Astrocyte of the spinal cord (primary cell): ENCODE measurements at places on chromosomes 12 and 14.

GRCh38 chr12:4190366-4191063 lies 83.0 kb upstream of the CCND2 start:
- no peak for DNase-seq

DNA sequence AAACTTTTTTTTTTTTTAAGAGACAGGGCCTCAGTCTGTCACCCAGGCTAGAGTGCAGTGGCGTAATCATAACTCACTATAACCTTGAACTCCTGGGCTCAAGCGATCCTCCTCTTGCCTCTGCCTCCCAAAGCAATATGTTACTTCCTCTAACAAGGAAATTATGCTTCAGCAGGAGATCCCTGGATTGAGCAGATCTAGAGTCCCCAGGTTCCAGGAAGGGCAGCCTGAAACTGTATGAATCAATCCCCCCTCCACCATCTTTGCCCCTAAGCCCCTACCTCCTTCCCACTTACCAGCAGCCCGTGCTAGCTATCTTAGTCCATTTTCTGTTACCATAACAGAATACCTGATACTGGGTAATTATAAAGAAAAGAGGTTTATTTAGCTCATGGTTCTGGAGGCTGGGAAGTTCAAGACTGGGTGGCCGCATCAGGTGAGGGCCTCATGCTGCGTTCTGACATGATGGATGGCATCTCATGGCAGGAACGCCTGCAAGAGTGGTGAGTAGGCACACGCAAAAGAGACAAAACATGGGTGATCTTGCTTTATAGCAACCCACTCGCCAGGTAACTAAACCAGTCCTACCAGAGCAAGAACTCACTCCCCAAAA lies 5.0 kb downstream of the TAMALIN start:
- no peak for DNase-seq

- no peak for DNase-seq
Measured at GRCh38 chr12:75994069-75994740, 37.4 kb downstream of the PHLDA1 start.

DNA sequence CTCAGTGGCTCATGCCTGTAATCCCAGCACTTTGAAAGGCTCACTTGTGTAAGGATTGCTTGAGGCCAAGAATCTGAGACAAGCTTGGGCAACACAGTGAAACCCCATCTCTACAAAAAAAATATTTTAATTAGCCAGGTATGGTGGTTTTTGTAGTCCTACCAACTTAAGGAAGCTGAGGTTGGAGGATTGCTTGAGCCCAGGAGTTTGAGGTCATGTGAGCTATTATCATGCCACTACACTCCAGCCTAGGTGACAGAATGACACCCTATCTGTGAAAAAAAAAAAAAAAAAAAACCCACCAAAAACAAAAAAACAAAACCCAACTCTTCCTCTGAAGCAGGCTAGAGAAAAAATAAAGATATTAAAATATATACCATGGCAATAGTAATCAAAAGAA lies 41.2 kb downstream of the TMEM116 start:
- DNase-seq: no peak

- peak; percentile 97 for DNase-seq
Measured at GRCh38 chr12:113214895-113215400, 6.3 kb upstream of the TPCN1 start.

DNA sequence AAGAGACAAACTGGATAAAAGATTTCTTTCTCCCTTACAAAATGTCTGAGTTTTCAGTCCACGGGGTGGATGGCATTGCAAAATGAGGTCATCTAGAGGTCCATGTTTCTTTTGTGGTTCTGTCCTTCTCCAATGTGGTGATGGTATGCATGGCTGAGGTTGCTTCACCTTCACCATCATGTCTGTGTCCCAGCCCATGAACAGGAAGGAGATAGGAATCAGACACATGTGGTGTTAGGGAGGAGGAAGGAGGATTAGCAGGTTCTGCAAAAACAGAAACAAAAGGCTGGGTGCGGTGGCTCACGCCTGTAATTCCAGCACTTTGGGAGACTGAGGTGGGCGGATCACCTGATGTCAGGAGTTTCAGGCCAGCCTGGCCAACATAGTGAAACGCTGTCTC lies 11.0 kb upstream of the AEBP2 start:
- DNase-seq: no peak

DNA sequence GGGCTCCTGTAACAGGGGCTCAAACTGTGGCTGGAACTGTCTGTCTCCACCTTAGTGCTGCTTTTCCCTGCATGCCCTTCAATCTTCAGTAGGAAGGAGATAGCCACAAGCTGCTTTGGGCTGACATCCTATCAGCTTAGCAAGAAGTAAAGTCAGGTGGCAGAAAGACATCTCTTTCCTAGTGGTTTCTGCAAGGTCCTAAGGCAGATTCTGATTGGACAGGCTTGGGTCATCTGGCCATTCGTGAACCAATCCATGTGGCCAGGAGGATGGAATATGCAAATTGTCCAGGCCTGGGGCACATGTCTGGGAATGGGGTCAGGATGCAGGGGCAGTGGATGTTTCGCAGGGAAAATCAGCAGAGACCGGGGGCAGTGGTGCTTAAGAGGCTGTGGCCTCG lies 5.2 kb downstream of the RITA1 start:
- peak; percentile 16 for DNase-seq

DNA sequence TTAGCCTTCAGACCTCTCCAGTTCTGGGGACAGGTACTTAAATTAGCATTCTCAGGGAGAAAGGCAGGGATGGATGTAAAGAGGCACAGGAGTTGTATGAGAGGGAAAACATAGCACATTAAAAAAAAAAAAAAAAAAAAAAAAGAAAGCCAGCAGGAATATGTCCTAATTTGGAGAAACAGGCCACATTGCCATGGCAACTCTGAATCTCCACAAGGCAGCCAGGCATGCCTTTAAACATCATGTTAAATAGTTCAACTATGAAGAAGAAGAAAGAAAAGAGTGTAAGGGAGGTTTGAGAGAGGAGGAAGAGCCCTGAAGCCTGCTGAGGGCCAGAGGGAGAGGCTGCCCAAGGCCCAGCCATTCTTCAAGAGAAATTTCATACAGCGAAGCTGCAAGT lies 145.8 kb downstream of the GRIN2B start:
- DNase-seq: no peak

DNA sequence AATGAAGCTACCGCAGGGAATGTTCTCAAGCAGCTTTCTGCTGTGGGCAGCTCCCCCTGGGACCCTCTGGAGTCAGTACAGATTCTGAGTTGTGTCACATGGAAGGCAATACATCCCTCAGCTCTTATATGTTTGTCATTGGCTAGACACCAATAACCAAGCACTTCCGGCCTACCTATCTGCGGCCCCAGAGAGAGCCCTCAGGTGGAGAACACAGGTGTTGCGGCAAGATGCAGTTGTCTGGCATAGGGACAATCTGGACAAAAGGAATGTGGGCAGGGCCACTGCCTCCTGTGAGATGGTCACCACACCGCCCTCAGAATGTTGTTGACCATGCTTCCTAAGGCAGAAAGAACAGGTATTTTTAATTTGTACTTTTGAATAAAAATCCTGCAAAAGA lies 118.7 kb downstream of the BRMS1L start:
- DNase-seq: no peak

GRCh38 chr12:114952573-114953271 lies 268.7 kb upstream of the TBX3 start:
- DNase-seq: peak; percentile 88

GRCh38 chr12:57190037-57190436 lies 26.6 kb upstream of the NXPH4 start:
- peak; percentile 19 for DNase-seq

DNA sequence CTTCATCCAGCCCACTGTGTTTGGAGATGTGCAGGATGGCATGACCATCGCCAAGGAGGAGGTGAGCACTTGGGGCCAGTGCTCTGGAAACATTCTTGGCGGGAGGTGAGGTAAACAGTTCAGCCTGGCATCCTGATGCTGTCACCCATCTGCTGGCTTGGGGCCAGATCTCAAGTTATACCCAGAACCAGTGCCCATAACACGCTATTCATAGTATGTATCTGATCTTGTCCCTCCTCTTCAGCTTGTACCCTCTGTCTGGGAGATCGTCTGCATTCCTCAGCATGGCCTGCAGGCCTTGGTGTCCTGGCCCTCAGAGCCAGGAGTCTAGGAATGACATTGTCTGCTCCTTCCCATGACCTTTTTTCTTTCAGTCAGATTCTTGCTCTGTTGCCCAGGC lies 31.4 kb downstream of the ALDH2 start:
- no peak for DNase-seq

DNA sequence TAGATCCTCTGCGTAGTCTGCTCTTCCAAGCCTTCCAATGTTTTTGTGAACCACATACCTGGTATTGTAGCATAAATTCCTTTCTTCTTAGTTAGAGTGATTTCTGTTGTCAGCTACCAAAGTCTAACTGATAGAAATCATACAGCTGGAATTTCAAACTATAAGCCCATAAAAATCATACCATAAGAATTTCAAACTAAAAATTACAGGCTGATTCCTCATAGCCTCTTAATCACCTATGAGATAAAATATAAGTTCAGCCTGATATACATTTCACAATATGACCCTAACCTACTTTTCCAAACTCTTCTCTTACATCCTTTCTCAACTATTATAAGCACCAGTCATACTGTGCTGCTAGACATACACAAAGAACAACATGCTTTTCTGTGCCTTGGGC lies 64.8 kb downstream of the PTHLH start:
- no peak for DNase-seq

DNA sequence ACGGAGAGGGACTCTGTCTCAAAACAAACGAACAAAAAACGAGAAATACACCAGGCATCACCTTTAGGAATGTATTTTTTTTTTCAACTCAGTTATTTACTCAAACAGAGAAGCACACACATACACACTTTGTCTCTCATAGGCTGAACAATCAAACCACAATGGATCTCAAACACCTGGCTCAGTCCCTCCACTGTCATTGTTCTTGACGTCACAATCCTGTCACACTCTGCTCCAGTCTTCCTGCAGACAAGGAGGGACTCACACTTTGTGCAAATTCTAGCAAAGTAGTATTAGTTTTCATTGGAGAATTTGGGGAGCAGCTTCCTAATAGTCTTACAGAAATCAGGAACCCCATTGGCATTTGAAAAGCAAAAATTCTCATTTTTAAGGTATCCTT lies 727.8 kb downstream of the BCL11B start:
- no peak for DNase-seq

DNA sequence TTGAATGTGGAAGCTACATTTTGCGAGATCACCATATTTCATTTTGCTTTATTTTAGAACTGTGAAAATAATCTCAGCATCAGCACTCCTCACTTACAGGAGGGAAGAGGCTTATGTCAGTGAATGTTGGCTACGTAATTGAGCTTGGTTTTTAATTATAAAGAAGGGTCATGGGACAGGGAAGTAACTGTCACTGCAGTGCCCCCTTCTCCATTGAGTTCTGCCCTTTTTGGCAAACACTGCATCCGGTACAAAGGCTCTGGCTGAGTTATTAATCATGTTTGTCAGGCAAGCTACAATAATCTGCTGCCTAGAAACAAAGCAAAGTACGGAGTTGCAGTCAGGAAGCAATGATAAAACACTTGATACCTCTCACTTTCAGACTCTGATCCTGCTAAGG lies 546.7 kb downstream of the SNAPC1 start:
- DNase-seq: no peak

DNA sequence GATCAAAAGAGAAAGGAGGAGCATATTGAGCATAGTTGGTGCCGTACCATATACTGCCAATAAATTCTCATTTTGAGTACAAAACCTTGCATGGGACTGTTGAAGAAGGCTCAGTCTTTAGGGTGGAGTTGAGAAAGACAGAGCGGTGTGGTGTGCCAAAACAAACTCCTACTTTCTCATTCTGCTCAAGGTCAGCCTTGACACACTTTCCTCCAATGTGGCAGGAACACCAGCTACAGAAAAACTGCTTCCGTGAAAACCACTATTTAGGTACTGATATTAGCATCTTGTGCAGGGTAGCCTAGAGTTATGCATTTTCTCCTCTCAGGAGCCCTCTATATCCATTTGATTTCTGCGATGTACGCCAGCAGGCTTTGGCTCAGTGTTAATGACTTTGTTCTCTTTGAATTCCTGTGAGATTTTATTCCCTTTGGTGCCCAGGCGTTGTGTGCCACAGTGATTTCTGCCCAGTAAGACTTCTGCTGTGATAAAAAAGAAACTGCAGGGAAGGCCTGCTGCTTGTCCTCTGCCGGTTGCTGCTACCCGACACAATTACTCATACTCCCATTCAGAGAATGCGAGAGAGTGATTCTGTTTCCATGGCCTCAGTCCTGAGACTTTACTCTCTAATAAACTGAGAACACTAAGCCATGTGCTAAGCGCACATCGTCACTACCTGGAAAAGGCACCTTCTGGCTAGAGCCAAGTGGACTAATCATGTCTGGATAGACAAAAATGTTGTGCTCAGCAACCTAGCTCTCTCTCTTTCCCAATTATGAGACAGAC lies 88.3 kb upstream of the MDM1 start:
- peak; percentile 64 for DNase-seq

GRCh38 chr12:28191051-28192048 lies 1.1 kb downstream of the CCDC91 start:
- peak; percentile 19 for DNase-seq

DNA sequence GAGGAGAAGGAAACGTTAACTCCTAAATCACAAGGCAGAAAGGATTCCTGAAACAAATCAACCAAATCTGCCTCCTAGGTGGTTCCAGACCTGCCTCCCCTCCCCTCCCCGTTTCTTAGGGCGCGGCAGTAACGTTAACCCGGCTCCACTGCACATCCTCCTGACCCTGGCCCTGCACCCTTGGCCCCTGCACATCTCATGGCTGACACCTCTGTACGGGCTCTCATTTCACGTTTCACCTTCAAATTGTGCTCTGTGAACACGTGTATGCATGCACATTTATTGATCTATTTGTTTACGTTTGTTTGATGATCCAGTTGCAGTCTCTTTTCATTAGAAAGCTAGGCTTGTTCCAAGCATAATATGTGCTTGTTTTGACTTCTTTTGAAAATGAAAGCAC lies 358.1 kb downstream of the ADGRD1 start:
- DNase-seq: no peak

DNA sequence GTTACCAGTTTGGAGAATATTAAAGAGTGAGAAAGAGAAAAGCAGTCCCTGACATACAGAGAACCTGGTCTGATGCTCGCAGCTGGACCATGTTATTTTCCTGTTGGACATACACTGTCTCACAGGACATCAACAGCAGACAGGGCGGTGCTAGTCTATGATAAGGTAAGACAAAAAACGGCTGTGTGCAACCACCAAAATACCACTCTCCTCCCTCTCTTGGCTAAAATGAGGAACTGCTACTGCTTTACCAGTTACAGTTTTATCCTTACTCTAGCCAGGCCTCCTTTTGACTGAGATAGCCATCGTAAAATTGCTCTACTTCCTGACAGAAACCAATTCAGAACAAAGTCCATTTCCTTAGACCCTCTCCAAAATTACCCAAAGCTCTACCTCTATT lies 47.0 kb upstream of the ERGIC2 start:
- DNase-seq: no peak

- DNase-seq: peak; percentile 19
Measured at GRCh38 chr14:89673512-89674225, 256.6 kb upstream of the FOXN3 start.
